ENCODE measurements at places on chromosomes 2 and 18. TPM values are rescaled to one million over a fixed set of nuclear protein-coding genes. Genes with fewer than 3 reads are reported as not detected.

- no peak for DNase-seq
These were observed 17.8 kb downstream of the IL1RL2 start for GRCh38 chr2:102204638-102205037.

GRCh38 chr18:37435996-37436395 is 129.6 kb downstream of the CELF4 start:
- DNase-seq = no peak

DNA sequence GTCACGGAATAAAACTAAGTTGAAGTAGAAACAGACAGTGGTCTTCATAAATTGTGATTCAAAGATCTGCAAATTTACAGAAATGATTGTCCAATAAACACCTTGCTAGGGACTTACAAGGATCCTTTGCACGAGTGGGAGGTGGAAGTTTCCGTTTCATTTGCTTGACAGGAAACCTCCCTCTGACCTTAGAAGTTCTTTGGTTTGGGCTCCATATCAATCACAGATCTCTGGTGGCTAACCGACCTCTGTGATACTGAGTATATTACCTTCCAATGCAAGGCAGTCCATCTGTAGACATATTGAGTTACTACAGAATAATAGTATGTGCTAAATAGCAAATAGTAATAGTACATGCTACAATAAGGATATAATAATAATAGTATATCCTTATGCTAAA is 33.7 kb upstream of the RNF152 start:
- no peak for DNase-seq

DNA sequence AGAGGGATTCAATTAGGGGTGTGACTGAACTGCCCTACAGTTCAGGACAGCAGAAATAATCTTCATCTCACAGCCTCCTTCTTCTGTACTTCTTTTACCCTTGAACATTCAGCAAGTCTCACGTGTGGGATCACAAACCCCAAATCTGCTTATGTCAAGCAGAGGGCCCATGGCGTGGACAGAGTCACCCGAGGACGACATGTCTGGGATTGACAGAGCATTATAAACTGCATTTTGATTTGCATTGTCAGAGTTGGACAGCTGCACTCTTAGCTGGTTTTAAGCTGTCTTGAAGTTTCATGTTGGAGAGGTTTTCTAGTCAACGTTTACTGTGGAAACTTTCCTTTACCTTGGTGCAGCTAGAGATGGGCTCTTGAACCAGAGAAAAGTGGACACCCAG is 26.4 kb downstream of the MGAT5 start:
- no peak for DNase-seq

GRCh38 chr2:240823449-240824336 is 3.7 kb upstream of the KIF1A start:
- no peak for DNase-seq

DNA sequence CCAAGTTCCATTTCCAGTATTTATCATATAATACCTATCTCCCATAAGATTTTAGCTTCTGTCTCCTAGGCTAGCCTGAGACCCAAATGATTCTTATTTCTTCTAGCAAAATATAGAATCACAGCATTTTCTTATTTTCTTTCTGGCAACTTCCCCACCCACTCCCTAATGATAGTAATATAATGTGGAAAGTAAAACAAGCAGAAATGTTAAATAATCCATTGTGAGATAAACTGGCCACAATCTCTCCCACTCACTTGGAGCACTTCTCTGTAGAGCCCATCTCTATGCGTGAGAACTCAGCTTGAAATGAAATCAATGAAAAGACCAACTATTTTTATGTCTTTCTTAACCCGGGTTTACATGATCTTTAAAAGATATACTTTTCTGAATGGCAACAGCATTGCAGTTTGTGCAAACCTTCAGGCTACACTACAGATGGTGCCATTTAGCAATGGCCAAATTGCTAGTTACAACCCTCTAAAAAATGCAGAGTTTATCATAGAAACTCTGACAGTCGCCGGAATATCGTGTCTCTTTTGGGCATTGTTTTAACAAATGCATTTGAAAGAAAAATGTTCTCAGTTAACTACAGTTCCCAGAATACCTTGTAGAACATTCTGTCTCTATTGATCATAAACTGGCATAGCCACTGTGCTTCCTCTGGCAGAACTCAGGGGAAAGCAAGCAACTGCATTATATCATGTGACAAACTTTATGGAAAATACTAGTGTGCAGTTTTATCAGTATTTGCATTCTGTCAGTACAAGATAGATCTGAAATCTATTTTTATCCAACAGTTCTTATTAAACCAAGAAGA is 1407.4 kb upstream of the ZEB2 start:
- DNase-seq = no peak

The L3MBTL4 gene
- polyA plus RNA-seq = 0.04 TPM
